Left ventricle myocardium inferior (tissue), 1 donor: ENCODE measurements at places on chromosomes 4 and X. TPM values are rescaled to one million over a fixed set of nuclear protein-coding genes. Genes with fewer than 3 reads are reported as not detected.

DNA sequence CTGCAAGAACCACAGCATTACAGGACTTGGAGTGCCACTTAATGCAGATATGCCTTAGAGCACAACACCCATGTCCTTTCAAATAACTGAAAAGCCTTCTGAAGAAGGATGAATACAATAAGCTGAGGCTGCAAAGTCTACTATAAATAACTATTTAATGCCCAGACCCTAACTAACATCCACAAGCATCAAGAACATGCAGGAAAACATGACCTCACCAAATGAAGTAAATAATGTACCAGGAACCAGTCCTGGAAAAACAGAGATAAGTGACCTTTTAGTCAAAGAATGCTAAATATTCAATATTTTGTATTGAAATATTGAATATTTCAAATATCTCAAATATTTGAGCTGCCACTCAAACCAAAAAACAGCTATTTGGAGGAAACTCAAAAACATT is 16.9 kb downstream of the ACTRT1 start:
- no peak overlapping the region for H3K27ac ChIP-seq
- H3K36me3 ChIP-seq = no peaks in the 10 kb centered on the region
- no peaks in the 10 kb centered on the region for H3K4me1 ChIP-seq
- no peaks in the 10 kb centered on the region for H3K27me3 ChIP-seq
- no peak for DNase-seq
- no peak overlapping the region for H3K4me3 ChIP-seq

- no peaks in the 10 kb centered on the region for H3K4me1 ChIP-seq
- H3K27me3 ChIP-seq = no peaks in the 10 kb centered on the region
- no peak overlapping the region for H3K27ac ChIP-seq
- DNase-seq = no peak
Observed at GRCh38 chrX:110806145-110806544, 10.5 kb upstream of the CHRDL1 start.

- no peaks in the 10 kb centered on the region for H3K36me3 ChIP-seq
- no peaks in the 10 kb centered on the region for H3K27me3 ChIP-seq
- H3K27ac ChIP-seq = no peak overlapping the region
- no peaks in the 10 kb centered on the region for H3K4me1 ChIP-seq
Observed at GRCh38 chr4:144501231-144501780, 144.7 kb upstream of the HHIP start.

GRCh38 chr4:105145156-105145902 is 1.3 kb upstream of the TET2 start:
- H3K27me3 ChIP-seq = no peaks in the 10 kb centered on the region
- peaks cover 51% of the 10 kb centered on the region for H3K4me1 ChIP-seq
- H3K36me3 ChIP-seq = no peaks in the 10 kb centered on the region
- H3K27ac ChIP-seq = peak overlapping the region; percentile 86
- H3K4me3 ChIP-seq = peak overlapping the region; percentile 84

DNA sequence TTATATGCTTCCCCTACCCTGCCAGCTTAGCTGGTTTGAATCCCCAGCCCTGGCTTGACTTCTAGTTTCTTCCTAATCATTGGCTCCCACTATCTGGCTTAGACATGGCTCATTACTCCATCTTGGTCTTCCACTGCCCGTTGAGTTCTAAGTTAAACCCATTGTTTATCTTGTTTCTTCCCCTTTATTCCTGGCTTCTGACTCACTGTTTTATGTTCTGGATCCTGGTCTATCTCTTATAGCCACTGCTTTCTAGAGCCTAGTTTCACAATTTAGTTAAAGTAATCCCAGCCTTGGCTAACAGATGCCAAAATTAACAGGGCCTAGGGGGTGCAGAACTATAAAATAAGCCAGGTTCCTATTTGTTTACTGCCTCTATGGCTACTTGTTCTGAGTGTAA is 120.9 kb downstream of the ARHGEF9 start:
- H3K27ac ChIP-seq = no peak overlapping the region
- peaks cover 4% of the 10 kb centered on the region for H3K4me1 ChIP-seq
- no peak overlapping the region for H3K4me3 ChIP-seq
- H3K36me3 ChIP-seq = peaks cover 18% of the 10 kb centered on the region

- DNase-seq = no peak
- H3K4me1 ChIP-seq = no peaks in the 10 kb centered on the region
- no peak overlapping the region for H3K4me3 ChIP-seq
- no peaks in the 10 kb centered on the region for H3K27me3 ChIP-seq
Observed at GRCh38 chrX:20500949-20501348, 234.2 kb upstream of the RPS6KA3 start.

DNA sequence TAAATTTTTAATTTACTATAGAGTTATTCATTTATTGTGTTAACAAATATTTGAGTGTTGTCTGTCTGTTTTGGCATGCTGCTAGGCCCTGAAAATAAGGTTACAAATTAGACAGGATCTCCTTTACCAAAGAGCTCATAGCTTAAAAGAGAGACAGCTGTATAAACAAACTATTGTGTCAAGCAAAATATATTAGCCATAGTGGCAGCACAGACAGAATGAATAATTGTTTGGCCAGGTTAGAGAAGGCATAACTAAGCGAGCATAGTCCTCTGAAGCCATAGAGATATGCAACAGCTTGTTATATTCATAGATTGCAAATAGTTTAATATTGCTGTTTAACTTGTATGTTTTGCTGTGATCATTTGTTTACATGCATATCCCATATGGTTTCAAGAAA is 66.7 kb upstream of the NDUFC1 start:
- H3K27me3 ChIP-seq = no peaks in the 10 kb centered on the region
- H3K4me3 ChIP-seq = no peak overlapping the region
- DNase-seq = no peak
- no peaks in the 10 kb centered on the region for H3K4me1 ChIP-seq
- peaks cover 61% of the 10 kb centered on the region for H3K36me3 ChIP-seq
- H3K27ac ChIP-seq = no peak overlapping the region

- H3K4me3 ChIP-seq = peak overlapping the region; percentile 98
- H3K36me3 ChIP-seq = no peaks in the 10 kb centered on the region
- H3K4me1 ChIP-seq = peaks cover 61% of the 10 kb centered on the region
- peak overlapping the region; percentile 98 for H3K27ac ChIP-seq
- peak; percentile 69 for DNase-seq
Observed at GRCh38 chr4:24583451-24584210, 723 bp downstream of the DHX15 start.

- peaks cover 100% of the 10 kb centered on the region for H3K4me1 ChIP-seq
- peak overlapping the region; percentile 11 for H3K4me3 ChIP-seq
- no peaks in the 10 kb centered on the region for H3K27me3 ChIP-seq
Observed at GRCh38 chr4:168853770-168854169, 156.3 kb downstream of the CBR4 start.

- DNase-seq = no peak
- H3K27me3 ChIP-seq = no peaks in the 10 kb centered on the region
- no peaks in the 10 kb centered on the region for H3K4me1 ChIP-seq
- no peak overlapping the region for H3K27ac ChIP-seq
- H3K36me3 ChIP-seq = no peaks in the 10 kb centered on the region
Observed at GRCh38 chr4:14984448-14984847, 17.8 kb upstream of the CPEB2 start.

DNA sequence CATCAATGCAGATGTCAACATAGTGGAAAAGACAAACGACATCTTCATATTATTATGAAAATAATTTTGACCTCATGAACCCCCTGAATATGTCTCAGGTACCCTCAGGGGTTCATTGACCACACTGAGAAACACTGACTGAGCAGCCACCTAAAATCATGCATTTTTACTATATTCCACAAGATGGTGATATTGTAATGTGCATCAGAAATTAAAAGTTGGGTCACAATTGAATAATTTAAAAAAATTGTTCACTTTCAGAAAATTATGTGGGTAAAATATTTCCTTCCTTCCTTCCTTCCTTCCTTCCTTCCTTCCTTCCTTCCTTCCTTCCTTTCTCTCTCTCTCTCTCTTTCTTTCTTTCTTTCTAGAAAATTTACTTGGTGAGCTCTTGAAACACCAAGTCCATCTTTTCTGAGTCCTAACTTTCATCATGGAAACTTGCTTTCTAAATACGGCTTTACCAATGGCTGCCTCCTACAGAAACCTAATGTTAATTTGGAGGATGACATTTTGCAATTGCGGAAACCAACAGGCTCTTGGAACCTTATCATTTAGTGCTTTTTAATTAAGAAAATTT is 103.6 kb downstream of the RTL3 start:
- no peaks in the 10 kb centered on the region for H3K27me3 ChIP-seq
- no peak overlapping the region for H3K4me3 ChIP-seq
- H3K27ac ChIP-seq = no peak overlapping the region
- no peaks in the 10 kb centered on the region for H3K4me1 ChIP-seq
- H3K36me3 ChIP-seq = no peaks in the 10 kb centered on the region

DNA sequence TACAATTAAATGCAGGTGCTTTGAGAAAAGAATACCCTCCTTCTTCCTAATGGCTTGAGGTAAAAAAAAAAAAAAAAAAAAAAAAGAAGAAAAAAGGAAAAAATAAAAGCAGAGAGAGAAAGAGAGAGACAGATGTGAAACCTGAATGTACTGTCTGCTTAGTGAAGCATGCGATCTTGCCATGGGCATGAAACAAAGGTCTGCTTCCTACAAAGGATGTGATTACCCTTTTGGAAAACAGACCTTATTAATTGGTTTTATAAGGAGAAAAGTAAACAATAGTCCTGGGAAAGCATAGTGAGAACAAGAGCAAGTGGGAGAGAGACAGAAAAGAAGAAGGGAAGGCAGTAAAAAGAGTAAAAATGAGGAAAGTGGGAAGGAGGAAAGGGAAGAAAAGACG is 526.1 kb upstream of the PABPC4L start:
- no peaks in the 10 kb centered on the region for H3K4me1 ChIP-seq
- no peak overlapping the region for H3K27ac ChIP-seq
- no peak for DNase-seq
- H3K27me3 ChIP-seq = no peaks in the 10 kb centered on the region
- no peak overlapping the region for H3K4me3 ChIP-seq

DNA sequence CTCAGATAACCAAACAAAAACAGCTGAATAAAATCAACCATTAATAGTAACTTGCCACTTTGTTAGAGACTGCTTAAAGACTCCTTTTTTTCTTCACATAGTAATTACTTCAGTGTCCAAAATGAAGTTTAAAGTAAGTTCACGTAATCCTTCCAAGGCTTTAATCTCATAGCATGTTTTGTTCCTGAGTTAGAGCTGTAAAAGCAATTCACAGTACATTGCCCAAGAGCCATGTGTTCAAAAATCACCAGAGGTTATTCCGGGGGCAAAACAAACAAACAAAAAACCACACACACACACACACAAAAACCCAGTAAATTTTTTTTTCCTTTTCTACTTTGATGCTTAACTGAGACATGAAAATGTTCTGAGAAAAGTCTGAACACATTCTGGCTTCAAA is 6.1 kb downstream of the GPR82 start:
- H3K4me1 ChIP-seq = peaks cover 7% of the 10 kb centered on the region
- no peaks in the 10 kb centered on the region for H3K27me3 ChIP-seq
- no peak for DNase-seq
- H3K4me3 ChIP-seq = no peak overlapping the region

DNA sequence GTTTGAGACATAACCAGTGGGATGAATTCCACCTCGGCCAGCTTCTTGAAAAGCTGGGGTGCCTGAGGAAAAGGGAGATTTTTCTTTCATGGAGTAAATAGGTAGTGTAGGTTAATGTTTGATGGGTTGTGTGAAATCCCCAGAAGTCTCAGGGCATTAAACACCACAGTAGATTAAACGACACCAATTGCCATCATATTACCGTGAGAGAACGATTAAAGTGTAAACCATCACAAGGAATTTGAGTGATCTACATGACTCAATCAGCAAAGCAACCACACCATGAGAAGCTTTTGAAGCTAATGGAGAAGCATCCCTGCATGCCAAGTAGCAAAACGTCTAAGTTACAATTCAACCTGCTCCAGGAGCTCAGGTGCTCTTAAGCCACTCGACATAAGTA is 322.5 kb upstream of the GATB start:
- no peak overlapping the region for H3K27ac ChIP-seq
- no peaks in the 10 kb centered on the region for H3K36me3 ChIP-seq
- DNase-seq = no peak
- no peaks in the 10 kb centered on the region for H3K4me1 ChIP-seq

DNA sequence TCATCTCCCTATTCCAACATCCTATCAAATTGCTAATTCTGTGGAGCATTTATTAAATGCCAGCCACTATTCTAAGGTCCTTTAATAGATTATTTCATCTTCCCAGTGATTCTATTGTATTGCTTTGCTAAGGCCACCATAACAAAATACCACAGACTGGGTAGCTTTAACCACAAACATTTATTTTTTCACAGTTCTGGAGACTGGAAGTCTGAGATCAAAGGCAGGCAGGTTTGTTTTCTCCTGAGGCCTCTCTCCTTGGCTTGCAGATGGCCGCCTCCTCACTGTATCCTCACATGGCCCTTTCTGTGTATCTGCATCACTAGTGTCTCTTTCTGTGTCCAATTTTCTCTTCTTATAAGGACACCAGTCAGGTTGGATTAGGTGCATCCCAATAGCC is 64.5 kb downstream of the CPE start:
- no peaks in the 10 kb centered on the region for H3K4me1 ChIP-seq
- H3K27me3 ChIP-seq = no peaks in the 10 kb centered on the region
- H3K27ac ChIP-seq = no peak overlapping the region

DNA sequence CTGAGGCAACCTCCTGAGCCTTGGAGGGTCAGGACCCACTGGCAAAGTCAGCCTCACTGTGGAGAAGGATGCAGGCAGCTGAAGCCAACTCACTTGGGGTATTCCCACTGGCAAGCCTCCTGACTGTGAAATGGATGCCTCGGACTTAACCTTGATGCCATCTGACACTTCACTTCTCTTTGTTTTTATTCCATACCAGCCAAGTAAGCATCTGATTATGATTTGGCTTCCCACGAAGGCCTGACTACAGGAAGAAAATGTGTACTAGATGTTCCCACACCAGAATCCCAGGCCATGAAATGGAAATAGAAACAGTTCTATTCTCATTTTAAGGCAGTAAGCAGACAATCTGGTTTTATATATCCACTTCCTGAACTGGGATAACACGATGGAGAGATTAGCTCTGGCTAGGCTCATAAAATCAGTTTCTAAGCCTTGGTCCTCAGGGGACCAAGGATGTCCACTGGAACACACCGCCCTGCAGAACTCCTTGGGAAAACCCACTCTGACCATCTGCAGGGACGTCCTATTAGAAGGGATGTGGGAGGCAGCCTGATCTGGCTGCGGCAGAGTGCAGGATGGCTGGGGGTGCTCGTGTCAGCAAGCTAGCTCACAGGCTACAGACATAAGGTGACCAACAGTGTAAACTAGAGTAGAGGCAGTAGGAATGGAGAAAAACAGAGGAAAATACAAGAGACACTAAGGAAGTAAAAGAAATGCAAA is 89.3 kb downstream of the TSPAN5 start:
- no peaks in the 10 kb centered on the region for H3K27me3 ChIP-seq
- no peak overlapping the region for H3K4me3 ChIP-seq
- H3K27ac ChIP-seq = peak overlapping the region; percentile 58
- H3K36me3 ChIP-seq = no peaks in the 10 kb centered on the region

Gene ARHGAP36
- not detected for total RNA-seq

Gene TSPAN6
- 4.6 TPM for total RNA-seq

Gene GLRB
- total RNA-seq = 12.0 TPM

Gene EPGN
- total RNA-seq = not detected

Gene TMEM192
- 18.3 TPM for total RNA-seq

Gene TCEAL6
- not detected for total RNA-seq

Gene AMTN
- not detected for total RNA-seq
